ENCODE measurements at places on chromosomes 3 and 15. TPM values are rescaled to one million over a fixed set of nuclear protein-coding genes. Genes with fewer than 3 reads are reported as not detected.
A peak's percentile ranks its signal among the peaks of the same experiment; 100 is the strongest.

The MCTP2 gene
- 1.2 TPM for total RNA-seq

The LSM3 gene
- total RNA-seq, result 11.2 TPM

- no peak for DNase-seq
Observed at GRCh38 chr3:127328421-127328820, 40.6 kb upstream of the PRR20G start.

The UBAP1L gene
- 1.6 TPM for total RNA-seq

The SMCO1 gene
- not detected for total RNA-seq

The CLEC3B gene
- total RNA-seq, result not detected

The RTP3 gene
- total RNA-seq, result not detected

The ALDH1L1 gene
- total RNA-seq, result not detected

The CSNK1G1 gene
- total RNA-seq, result 27.2 TPM

GRCh38 chr15:45586601-45587094 lies 531 bp upstream of the BLOC1S6 start:
- no peak for DNase-seq

- DNase-seq, result no peak
Observed at GRCh38 chr3:14883226-14883625, 64.2 kb upstream of the NR2C2 start.

The TMEM207 gene
- total RNA-seq, result not detected

- DNase-seq, result no peak
Observed at GRCh38 chr15:92157666-92158298, 235.9 kb upstream of the ST8SIA2 start.

DNA sequence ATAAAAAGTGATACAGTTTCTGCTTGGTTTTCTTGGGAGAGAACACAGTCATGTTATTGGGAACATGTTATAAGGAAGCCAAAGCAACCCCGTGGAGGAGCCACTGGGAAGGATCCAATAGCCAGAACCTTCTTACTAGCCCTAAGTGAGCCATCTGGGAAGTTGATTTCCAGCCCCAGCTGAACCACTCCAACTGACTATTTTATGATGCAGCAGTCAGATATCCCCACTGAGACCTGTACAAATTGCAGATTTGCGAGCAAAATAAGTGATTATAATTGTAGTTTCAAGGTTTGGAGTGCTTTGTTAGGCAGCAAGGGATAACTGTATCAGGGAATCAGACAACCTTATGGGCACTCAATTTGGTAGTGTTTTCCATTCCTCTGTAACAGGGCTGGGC lies 43.3 kb upstream of the ZPLD1 start:
- no peak for DNase-seq

DNA sequence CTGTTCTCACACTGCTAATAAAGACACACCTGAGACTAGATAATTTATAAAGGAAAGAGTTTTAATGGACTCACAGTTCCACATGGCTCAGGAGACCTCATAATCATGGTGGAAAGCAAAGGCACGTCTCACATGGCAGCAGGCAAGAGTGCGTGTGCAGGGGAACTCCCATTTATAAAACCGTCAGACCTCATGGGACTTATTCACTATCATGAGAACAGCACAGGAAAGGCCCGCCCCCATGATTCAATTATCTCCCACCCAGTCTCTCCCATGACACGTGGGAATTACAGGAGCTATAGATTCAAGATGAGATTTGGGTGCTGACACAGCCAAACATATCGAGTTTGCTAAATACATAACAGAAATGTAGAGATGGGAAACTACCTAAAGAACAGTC lies 39.5 kb upstream of the DGKG start:
- no peak for DNase-seq

DNA sequence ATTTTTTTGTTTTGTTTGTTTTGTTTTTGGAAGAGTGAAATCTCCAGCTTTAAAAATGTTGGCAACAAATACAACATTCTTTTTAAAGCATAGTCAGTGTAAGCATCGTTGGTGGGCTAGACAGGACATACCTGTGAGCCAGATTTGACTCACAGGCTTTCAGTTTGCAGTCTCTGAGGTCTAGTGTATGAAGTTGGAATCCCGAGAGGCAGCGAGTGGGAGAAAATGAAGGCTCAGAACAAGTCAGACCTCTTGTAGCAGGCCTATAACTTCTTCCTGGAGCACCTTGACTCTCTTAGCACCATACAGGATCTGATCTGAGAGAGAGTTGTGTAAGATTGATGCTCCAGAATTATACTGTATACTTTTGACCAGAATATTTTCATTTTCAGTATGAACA lies 60.2 kb downstream of the CNTN4 start:
- no peak for DNase-seq

- DNase-seq, result peak; percentile 61
Observed at GRCh38 chr3:99751649-99752048, 66.0 kb upstream of the CMSS1 start.

DNA sequence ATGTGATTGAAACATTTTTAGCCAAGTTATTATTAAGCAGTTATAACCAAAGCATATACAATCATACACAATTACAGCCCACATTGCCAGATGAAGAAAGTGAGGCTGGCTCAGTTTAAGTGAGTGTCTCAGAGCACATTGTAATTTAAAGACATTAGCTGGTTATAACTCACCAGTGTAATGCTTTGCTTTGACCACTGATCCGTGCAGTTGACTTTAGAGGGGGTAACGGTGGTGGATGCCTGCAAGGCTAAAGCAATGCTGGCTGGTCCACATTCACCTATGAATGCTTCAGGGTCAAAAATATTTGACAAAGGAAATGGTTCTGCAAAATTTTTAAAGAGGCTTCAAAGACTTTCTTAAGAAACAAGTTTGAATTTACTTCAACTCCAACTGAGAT lies 1.2 kb downstream of the C3orf85 start:
- no peak for DNase-seq

GRCh38 chr3:41111011-41111410 lies 88.3 kb upstream of the CTNNB1 start:
- no peak for DNase-seq

DNA sequence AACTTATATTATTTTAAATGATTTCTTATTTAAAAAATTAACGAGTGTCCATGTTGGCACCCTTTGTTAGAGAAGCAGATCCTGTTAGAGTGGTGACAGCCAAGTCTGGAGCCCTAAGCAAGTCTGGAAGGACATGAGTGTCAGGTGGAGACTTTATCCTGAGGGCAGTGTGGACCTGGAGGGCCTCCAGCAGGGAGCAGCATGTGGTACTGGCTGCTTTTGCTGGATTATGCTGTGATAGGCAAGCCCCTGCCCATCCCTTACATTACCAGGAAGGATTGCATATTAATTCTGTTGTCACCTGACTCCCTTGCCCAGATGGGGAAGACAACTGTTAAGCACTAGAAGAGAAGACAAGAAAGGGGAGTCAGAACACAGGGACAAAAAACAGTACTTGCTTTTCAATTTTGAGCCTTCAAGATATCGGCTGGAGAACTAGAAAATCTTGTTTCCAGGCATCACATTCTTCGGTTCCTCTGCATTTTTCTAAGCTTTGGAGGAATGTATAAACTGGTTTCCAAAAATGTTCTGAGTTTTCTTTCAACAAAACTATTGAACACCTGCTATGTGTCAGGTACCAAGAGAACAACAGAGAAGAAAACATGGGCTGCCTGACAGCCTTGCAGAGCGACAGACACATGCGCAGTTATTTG lies 22.7 kb downstream of the ZNF860 start:
- no peak for DNase-seq

The INKA1 gene
- 29.6 TPM for total RNA-seq

The C3orf22 gene
- total RNA-seq, result not detected

- DNase-seq, result no peak
Observed at GRCh38 chr3:42102571-42102970, 11.4 kb downstream of the TRAK1 start.

The EHD4 gene
- 236 TPM for total RNA-seq

GRCh38 chr15:76799760-76800159 lies 105.4 kb downstream of the SCAPER start:
- no peak for DNase-seq

The GOLGA6L10 gene
- total RNA-seq, result 0.73 TPM

- DNase-seq, result no peak
Observed at GRCh38 chr3:49199900-49200281, 28.5 kb downstream of the KLHDC8B start.

All from glomerular endothelial cell (primary cell).